ENCODE measurements at places on chromosomes 11 and 22. TPM values are rescaled to one million over a fixed set of nuclear protein-coding genes. Genes with fewer than 3 reads are reported as not detected.

CCDC15 gene
- total RNA-seq, result 0.61 TPM

UBQLNL gene
- total RNA-seq, result not detected

LYVE1 gene
- total RNA-seq, result not detected

TRIM68 gene
- 9.0 TPM for total RNA-seq

HEPN1 gene
- not detected for total RNA-seq

KRTAP5-1 gene
- not detected for total RNA-seq

CTNND1 gene
- 66.6 TPM for total RNA-seq

MCM5 gene
- total RNA-seq, result 75.8 TPM

ALDH3B1 gene
- total RNA-seq, result 131 TPM

OR2AG1 gene
- not detected for total RNA-seq

HBB gene
- total RNA-seq, result not detected

DENND6B gene
- total RNA-seq, result 2.8 TPM

SLC22A6 gene
- total RNA-seq, result not detected

PLAAT5 gene
- not detected for total RNA-seq

LRRN4CL gene
- total RNA-seq, result 0.12 TPM

ELFN2 gene
- 5.8 TPM for total RNA-seq
